ENCODE measurements at places on chromosomes 3 and 15. TPM values are rescaled to one million over a fixed set of nuclear protein-coding genes. Genes with fewer than 3 reads are reported as not detected.
A peak's percentile ranks its signal among the peaks of the same experiment; 100 is the strongest.

- H3K4me3 ChIP-seq, result no peak overlapping the region
- H3K4me1 ChIP-seq, result no peaks in the 10 kb centered on the region
- H3K36me3 ChIP-seq, result no peaks in the 10 kb centered on the region
Measured at GRCh38 chr15:33822479-33822878, 145.8 kb upstream of the CHRM5 start.

GRCh38 chr15:34101366-34102174 lies at the start of the genes EMC7 and PGBD4:
TSS of gene EMC7 (minus strand) at chr15:34101862. CDS start at chr15:34101839, 23 bp downstream.
TSS of gene PGBD4 (plus strand) at chr15:34102083. CDS start at chr15:34102532, 449 bp downstream.
- peak within 1 kb of the TSS; percentile 99 for H3K27ac ChIP-seq
- H3K36me3 ChIP-seq, result peaks cover 7% of the 10 kb centered on the region
- H3K4me1 ChIP-seq, result peaks cover 35% of the 10 kb centered on the region
- no peaks in the 10 kb centered on the region for H3K27me3 ChIP-seq
- peak; percentile 99 for DNase-seq
- H3K4me3 ChIP-seq, result peak within 1 kb of the TSS; percentile 100

GRCh38 chr15:52256366-52256765 lies 39.2 kb downstream of the MYO5C start:
- peak overlapping the region; percentile 44 for H3K4me3 ChIP-seq
- peak overlapping the region; percentile 5 for H3K27ac ChIP-seq
- peaks cover 16% of the 10 kb centered on the region for H3K4me1 ChIP-seq
- no peaks in the 10 kb centered on the region for H3K36me3 ChIP-seq

The MCF2L2 gene
- 3.0 TPM for total RNA-seq

DNA sequence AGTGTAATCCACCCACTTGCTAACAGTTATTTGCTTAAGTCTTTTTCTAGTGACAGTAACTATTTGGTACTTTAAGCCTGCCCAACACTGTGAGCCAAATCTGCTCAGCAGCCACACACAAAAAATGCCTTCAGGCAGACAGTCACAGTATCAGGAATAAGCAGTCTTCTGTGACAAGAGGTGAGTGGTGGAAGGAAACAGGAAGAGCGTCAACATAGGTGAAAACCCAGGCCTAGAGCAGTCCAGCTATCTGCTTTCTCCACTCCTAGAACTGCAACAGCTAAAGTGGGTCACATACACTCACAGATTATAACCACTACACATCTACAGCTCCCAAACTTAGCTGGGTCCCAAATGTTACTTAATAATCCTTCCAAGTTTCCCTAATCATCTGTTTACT lies 213.7 kb downstream of the ZBTB20 start:
- DNase-seq, result no peak
- H3K4me3 ChIP-seq, result no peak overlapping the region
- H3K36me3 ChIP-seq, result peaks cover 10% of the 10 kb centered on the region

DNA sequence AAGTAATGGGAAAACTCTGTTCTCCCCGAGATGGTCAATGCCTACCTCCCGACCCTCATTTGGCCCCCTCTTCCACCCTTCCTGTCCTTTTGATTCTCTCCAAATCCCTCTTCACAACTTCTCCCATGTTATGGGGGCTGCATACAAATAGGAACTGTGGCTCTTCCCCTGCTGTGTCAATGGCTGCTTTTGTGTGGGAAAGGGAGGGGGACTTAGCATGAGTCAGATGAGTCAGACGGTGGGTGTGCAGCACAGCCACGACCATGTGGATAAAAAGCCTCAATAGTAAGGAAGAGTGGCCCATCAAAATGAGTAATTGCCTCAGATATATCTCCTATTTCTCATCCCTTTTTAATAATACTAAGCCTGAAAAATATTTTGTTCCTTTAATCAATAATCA lies 31.9 kb downstream of the SPATA16 start:
- no peaks in the 10 kb centered on the region for H3K27me3 ChIP-seq
- H3K4me3 ChIP-seq, result no peak overlapping the region
- no peaks in the 10 kb centered on the region for H3K36me3 ChIP-seq
- no peaks in the 10 kb centered on the region for H3K4me1 ChIP-seq
- DNase-seq, result no peak
- no peak overlapping the region for H3K27ac ChIP-seq

The NANOGP8 gene
- total RNA-seq, result not detected

- H3K4me3 ChIP-seq, result peak overlapping the region; percentile 95
- peak overlapping the region; percentile 97 for H3K27ac ChIP-seq
- H3K4me1 ChIP-seq, result peaks cover 31% of the 10 kb centered on the region
- DNase-seq, result peak; percentile 76
- H3K36me3 ChIP-seq, result peaks cover 4% of the 10 kb centered on the region
Measured at GRCh38 chr15:58988006-58988785, 733 bp downstream of the RNF111 start.

DNA sequence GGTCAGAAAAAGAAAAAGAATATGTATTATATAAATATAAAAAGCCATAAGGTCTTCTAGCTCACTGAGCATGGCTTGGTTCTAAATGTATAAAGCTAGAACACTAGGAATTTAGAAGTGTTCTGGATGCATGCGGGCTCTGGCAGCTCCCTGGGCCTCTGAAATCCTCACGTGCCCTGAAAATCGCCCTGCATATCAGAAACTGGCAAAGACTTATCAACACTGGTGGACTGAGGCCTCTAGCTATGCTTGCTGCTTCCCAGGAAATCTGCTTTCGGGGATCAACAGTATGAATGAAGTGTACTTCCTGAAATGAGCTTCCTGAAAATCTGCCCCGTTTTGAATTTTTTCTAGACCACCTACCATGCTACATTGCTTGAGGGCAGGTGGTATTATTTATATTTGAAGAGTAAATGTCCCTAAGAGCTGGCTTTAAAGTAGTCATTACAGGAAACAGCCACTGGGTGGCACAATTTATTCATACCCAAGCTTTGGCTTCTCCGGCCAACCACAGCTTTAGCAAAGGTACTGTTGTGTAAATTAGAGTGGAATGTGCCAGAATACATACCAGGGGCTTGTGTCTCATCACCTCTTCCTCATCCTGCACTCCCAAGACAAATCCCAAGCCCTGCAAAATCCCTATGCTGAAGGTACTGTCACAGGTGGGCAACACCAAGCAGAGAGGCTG lies 17.7 kb downstream of the CRTAP start:
- no peak overlapping the region for H3K4me3 ChIP-seq
- peaks cover 5% of the 10 kb centered on the region for H3K36me3 ChIP-seq
- no peaks in the 10 kb centered on the region for H3K4me1 ChIP-seq
- DNase-seq, result no peak
- H3K27ac ChIP-seq, result no peak overlapping the region

The EPHB3 gene
- not detected for total RNA-seq

GRCh38 chr3:143972155-143972504 lies 507 bp downstream of the DIPK2A start:
- peaks cover 6% of the 10 kb centered on the region for H3K36me3 ChIP-seq
- no peaks in the 10 kb centered on the region for H3K27me3 ChIP-seq
- H3K27ac ChIP-seq, result peak overlapping the region; percentile 86
- peak overlapping the region; percentile 95 for H3K4me3 ChIP-seq
- DNase-seq, result no peak

DNA sequence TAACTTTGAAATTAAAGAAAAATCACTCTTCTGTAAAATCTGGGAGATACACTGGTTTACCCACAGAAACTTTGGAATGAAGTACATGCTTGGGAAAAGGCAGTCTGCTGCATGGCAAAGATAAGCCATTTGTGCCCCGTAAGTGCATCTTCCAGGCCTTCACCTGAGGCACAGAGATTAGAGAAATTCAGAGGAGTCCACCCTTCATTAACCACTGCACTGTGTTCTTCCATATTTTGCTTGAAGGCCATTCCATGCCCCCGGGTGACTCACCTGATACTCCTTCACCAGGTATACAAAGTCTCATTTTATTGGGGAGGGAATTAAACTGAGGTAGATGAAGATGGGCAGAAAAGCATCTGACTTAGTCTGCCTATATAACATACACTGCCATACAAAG lies 53.0 kb downstream of the CMSS1 start:
- no peak for DNase-seq
- peaks cover 14% of the 10 kb centered on the region for H3K4me1 ChIP-seq
- peaks cover 4% of the 10 kb centered on the region for H3K36me3 ChIP-seq
- no peak overlapping the region for H3K4me3 ChIP-seq
- H3K27ac ChIP-seq, result no peak overlapping the region
- H3K27me3 ChIP-seq, result peaks cover 9% of the 10 kb centered on the region

The GHSR gene
- not detected for total RNA-seq

GRCh38 chr15:66187271-66187670 lies 66.3 kb downstream of the MEGF11 start:
- H3K4me1 ChIP-seq, result no peaks in the 10 kb centered on the region
- peaks cover 32% of the 10 kb centered on the region for H3K27me3 ChIP-seq
- no peak overlapping the region for H3K27ac ChIP-seq
- no peaks in the 10 kb centered on the region for H3K36me3 ChIP-seq
- DNase-seq, result no peak

DNA sequence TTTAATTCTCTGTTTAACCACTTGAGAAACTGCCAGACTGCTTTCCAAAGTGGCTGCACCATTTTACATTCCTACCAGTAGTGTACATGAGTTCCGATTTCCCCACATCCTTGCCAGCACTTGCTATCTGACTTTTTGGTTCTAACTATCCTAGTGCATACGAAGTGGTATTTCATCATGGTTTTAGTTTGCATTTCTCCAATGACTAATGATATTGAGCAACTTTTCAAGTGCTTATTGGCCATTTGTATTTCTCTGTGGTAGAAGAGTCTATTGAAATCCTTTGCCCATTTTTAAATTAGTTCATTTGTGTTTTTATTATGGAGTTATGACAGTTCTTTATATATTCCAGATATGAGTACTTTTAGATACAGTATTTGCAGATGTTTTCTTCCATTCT lies 247.8 kb downstream of the GABRB3 start:
- no peak for DNase-seq
- H3K4me3 ChIP-seq, result no peak overlapping the region

DNA sequence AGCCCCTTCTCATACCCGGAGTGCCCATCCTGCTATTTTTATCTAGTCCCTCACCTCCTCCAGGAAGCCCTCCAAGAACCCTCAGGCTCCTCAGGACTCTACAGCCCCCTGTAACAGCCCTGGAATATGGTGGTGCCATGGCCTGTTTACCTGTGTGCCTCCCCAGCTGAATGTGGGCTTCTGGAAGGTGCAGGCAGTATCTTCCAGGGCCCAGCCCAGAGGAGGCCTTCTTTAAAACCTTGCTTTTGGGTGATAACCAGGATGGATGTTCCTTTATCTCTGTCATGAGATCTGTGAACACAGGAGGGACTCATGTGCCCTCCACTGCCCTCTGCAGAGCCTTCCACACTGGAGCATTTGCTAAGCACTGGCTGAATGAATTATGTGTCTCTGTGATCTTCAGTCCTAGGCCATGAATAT lies 36.7 kb upstream of the MRPS22 start:
- no peak overlapping the region for H3K4me3 ChIP-seq
- H3K36me3 ChIP-seq, result no peaks in the 10 kb centered on the region
- H3K27me3 ChIP-seq, result peaks cover 9% of the 10 kb centered on the region

- H3K27ac ChIP-seq, result no peak overlapping the region
- H3K4me1 ChIP-seq, result no peaks in the 10 kb centered on the region
- H3K27me3 ChIP-seq, result no peaks in the 10 kb centered on the region
- H3K36me3 ChIP-seq, result no peaks in the 10 kb centered on the region
Measured at GRCh38 chr3:61634678-61635077, 73.3 kb downstream of the PTPRG start.

- no peak for DNase-seq
- H3K4me1 ChIP-seq, result peaks cover 4% of the 10 kb centered on the region
- no peak overlapping the region for H3K27ac ChIP-seq
- H3K27me3 ChIP-seq, result peaks cover 20% of the 10 kb centered on the region
Measured at GRCh38 chr15:69027976-69028518, 13.6 kb downstream of the NOX5 start.
